ENCODE measurements at places on chromosomes 3 and 15.

DNA sequence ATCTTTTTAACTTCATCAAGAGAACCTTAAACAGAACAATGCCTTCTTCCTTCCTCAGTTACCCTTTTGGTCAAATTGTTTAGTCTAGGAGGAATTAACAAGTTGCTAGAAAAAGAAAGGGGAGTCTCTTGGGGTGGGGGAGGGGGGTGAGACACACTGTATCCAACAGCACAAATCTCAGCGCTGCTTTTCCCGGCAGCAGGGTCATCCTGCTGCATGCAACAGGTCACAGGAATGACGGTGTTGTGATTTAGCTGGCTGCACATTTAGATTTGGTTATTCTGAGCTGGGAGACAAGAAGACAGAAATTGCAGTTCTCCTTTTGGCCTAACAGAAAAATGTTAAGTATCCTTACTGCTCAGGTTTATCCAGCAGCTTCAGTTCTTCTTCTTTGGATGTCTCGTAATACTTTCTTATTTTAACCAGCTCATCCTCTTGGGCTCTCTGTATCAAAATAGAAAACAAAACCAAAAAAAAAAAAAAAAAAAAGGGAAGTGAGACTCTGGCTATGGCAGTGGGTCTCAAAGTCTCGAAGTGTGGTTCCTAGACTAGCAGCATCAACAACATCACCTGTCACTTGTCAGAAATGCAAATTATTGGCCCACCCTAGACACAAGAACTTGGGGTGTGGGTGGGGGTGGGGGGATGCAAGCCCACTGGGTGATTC, 190.5 kb downstream of the GREM1 start:
- no peak for DNase-seq

DNA sequence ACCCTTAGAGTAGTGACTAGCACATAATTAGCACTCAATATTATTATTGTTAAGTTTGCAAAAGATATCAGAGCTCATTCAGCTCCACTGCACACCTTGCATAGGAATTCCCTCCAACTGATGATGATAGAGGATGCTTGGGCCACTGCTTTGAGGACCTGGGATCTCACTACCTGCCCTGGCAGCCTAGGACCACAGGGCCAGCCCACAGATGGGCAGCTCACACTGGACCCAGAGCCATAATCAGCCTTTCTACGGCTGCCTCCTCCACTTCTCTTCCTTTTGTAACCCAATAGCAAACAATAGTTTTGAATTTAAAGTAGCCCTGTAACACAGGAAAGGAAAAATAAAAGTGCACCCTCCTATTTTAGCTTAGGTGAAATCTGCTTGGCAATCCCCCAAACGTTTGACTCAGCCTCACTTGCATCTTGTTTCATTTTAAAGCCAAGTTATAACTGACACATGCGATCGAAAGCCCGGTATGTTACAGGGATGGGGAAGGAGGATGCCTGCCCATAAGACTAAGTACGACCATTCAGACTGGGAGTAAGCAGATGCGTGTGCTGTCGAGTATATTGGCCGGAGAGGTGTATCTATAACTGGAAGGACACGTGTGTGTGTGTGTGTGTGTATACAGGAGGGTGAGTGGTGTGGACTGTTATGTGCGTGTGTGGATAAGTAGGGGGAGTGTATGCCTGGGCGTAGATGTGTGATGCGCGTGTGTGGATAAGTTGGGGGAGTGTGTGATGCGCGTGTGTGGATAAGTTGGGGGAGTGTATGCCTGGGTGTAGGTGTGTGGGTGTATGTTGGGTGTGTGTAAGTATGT, 65.9 kb downstream of the CPN2 start:
- DNase-seq: no peak

DNA sequence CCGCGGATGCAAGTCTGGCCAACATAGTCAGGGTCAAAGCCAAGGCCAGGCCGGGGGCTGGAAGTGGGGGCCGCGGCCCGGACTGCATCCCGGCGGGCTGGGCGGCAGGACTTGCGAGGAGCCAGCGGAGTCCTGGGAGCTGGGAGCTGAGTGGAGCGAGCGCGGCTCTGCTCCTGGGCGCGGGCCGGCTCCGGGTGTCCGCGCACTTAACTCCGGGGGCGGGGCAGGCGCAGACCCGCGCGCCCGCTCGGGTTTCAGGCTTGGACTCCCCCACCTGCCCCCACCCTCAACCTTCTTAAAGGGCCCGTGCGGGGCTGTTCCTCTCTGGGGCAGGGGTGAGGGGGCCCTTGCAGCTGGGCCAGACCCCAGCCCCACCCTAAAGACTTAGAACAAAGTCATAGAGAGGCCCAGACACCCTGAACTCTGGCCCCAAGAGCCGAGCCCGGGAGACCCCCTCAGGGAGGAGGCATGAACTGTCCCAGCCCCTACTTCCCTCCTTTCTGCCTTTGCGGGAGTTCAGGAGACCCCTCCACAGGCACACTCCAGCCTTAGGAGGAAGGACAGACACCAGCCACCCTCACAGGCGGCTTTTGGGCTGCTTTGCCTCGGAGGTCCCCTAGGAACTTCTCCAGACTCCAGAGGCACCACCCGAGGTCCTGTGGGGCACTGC, at the start of gene CSPG4:
Gene CSPG4, minus strand, starts transcription at position 181 of the 670 bp plus-strand sequence. Its CDS starts 93 bp downstream, at position 88.
- DNase-seq: no peak

DNA sequence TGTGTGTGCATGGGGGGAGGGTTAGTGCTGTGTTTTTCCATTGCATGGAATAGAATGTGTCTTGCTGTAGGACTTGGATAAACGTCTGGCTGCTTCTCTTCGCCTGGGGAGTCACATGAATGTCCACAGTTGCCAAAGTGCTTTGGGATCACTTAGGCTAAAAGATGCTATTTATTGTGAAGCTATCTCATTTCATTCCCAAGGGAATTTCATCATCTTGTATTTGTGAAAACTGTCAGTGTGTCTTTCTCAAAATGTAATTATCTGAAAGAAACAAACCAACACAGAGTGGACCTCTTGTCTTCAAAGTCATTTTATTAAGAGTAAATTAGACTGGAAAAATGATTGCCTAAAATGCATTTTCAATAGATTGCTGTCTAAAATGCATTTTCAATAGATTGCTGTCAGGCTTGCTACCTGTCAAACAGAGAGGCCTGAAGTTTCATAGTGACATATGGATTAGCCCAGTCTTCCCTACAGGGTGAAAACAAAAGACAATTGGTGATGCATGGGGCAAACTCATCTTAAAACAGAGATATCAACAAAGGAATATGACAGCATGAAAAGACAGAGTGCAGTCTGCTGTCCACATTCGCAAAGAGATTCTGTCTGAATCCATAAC, 117.1 kb upstream of the GOLIM4 start:
- DNase-seq: no peak

GRCh38 chr3:146830231-146830630, 225.1 kb upstream of the PLSCR5 start:
- no peak for DNase-seq

DNA sequence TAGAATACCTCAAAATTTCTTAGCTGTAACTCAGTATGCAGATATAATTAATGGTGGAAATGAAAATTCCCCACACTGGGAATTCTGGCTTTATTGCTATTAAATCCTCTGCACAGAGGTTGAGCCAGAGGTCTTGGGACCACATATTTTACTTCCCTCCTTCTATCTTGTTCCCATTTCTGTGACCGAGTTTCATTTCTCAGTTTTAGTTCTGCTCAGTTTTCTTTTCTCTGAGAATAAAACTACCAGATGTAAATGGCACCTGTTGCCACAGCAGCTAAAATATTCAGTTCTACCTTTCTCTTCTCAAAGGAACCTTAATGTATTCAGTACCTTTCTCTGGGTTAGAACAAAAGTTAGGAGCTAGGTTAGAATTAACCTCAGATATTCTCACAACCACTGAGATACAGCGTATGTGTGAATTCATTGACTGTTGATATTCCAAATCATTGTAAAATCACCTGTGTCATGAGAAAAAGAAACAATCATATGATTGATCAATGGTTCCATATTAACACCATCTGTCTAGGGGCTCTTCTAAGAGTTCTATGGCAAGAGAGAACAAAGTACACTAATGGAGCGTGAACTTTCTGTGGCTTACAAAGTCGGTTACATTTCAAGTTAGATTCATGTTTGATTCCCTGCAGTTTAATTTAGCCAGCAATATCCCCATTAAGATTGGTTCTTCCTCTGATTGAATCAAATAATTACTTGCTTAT, 374.1 kb downstream of the EFHB start:
- DNase-seq: no peak

GRCh38 chr3:72306800-72307341, 521.9 kb upstream of the PROK2 start:
- no peak for DNase-seq

DNA sequence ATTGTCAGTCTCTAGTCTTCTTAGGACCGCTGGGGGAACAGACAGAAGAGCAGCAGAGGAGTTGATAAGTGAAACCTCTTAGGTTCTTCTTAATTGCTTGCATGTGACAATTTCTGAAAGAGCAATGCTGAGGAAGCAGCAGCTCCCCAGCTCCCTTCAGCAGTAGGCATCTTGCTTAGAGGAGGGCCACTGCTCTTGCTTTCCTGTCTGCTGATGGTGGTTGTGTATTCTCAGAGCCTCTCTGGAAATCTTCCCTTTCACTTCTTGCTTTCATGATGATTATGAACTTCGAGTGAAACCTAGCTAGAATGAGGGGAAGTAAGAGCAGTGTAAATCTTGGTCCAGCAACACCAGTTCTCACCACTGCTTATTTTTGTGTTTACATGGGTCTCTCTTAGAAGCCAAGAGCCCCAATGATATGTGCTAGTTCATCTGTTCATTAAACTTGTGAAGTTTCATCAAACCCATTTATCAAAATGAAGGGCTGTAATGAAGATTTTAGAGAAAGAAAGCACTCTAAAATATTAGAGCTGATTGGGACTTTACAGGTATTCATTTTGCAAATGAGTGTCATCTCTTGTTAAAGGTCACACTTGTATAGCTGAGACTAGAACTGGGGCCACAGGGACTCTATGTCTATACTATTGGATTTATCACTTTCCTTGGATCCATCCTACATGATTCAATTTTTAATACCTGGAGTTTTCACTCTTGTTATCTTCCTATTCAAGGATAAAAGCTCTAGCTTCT, 246.7 kb downstream of the LPP start:
- no peak for DNase-seq
